ENCODE measurements at places on chromosomes 16 and 17. TPM values are rescaled to one million over a fixed set of nuclear protein-coding genes. Genes with fewer than 3 reads are reported as not detected.
A peak's percentile ranks its signal among the peaks of the same experiment; 100 is the strongest.

DNA sequence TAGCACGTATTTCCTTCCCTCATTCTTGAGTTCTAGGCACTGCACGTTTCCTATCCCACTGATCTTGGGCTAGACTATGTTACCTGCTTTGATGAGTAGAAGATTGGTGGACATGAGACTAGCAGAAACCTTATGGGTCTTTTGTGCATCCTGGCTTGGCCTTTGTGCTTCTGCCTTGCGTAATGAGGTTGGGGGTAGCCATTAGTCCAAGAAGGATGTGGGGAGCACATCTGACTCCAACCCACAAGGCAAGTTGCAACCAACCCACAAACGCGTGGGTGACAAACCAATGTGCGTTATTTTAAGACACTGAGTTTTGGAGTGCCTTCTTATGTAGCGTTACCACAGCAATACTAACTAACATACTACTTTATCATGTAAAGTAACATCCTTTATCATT is 180.4 kb upstream of the IRX5 start:
- H3K4me1 ChIP-seq, result no peaks in the 10 kb centered on the region
- H3K36me3 ChIP-seq, result no peaks in the 10 kb centered on the region
- no peak for DNase-seq
- no peak overlapping the region for H3K27ac ChIP-seq

- peak overlapping the region; percentile 98 for H3K27ac ChIP-seq
- no peak for DNase-seq
- peak overlapping the region; percentile 86 for H3K4me3 ChIP-seq
- H3K4me1 ChIP-seq, result peaks cover 65% of the 10 kb centered on the region
- H3K27me3 ChIP-seq, result no peaks in the 10 kb centered on the region
Observed at GRCh38 chr16:84550096-84550495, 45.6 kb upstream of the MEAK7 start.

- peaks cover 1% of the 10 kb centered on the region for H3K27me3 ChIP-seq
- DNase-seq, result peak; percentile 42
- H3K4me3 ChIP-seq, result peak overlapping the region; percentile 55
- peak overlapping the region; percentile 38 for H3K27ac ChIP-seq
- H3K36me3 ChIP-seq, result peaks cover 9% of the 10 kb centered on the region
Observed at GRCh38 chr17:7217113-7217987, 2.3 kb downstream of the DLG4 start.

DNA sequence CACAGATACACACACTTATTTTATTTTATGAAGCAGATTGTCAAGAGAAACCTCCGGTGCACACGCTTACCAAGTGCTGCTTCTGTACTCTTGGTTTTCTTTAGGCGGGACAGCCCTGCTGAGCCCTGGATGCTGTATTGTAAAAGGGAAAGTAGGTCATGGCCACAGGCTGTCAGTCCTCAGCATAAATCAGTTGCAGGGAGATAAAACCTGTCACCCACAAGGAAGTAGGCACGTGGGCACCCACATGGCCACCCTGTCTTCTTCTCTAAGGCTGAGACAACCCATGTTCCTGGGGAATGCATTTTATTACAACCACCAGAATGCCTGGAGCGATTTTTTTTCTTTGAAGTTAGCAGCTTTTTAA is 59.3 kb downstream of the ASIC2 start:
- H3K4me1 ChIP-seq, result peaks cover 13% of the 10 kb centered on the region
- peak; percentile 43 for DNase-seq
- H3K36me3 ChIP-seq, result no peaks in the 10 kb centered on the region
- H3K27me3 ChIP-seq, result peaks cover 8% of the 10 kb centered on the region
- no peak overlapping the region for H3K4me3 ChIP-seq

- no peak overlapping the region for H3K4me3 ChIP-seq
- peaks cover 6% of the 10 kb centered on the region for H3K27me3 ChIP-seq
- no peaks in the 10 kb centered on the region for H3K36me3 ChIP-seq
- H3K27ac ChIP-seq, result no peak overlapping the region
- DNase-seq, result no peak
Observed at GRCh38 chr17:43696891-43697290, 35.2 kb upstream of the MEOX1 start.

DNA sequence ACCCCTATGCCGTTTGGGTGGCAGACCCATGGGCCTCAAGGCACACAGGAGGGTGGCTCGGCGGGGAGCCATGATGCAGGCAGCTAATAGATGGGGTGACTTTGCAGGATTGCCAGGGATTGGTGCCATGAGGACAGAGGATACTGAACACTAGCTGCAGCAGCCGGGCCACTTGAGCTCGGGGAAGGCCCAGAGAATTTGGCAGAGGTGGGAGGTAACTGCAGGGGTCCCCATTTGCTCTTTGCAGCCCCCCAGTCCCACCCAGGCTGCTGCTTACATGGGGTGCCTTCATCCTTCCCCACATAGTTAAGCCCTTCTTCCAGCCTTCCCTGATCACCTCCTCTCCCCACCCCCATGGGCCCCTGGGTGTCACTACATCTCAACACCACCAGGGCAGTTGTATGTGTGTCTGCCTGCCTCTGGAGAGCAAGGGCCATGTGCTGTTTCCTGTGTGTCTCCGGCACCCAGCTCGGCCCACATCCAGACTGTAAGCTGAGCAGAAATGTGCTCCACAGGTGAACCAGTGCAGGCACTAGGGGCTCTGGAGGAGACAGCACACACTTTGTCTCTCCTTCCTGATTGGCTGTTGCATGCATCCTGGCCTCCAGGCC is 52.0 kb downstream of the SREBF1 start:
- DNase-seq, result peak; percentile 27
- H3K4me3 ChIP-seq, result no peak overlapping the region
- no peaks in the 10 kb centered on the region for H3K27me3 ChIP-seq
- H3K36me3 ChIP-seq, result no peaks in the 10 kb centered on the region

DNA sequence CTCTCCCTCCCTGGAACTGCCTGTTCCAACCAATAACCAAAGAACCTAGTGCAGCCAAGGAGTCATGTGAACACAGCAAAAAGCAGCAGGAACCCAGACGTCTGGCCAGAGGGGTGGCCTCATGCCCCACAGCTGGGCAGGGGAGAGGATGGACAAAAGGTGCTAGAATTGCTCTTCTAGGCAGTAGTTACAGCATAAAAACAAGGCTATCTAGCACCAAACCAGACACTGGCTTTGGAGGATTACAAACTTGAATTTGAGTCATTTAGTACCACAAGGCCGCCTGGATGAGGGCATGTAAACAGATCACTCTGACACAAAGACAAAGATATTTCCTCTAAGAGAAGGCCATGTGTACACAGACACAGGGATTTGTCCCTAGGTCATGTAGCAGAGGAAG is 423.3 kb upstream of the MAF start:
- H3K36me3 ChIP-seq, result no peaks in the 10 kb centered on the region
- DNase-seq, result no peak
- peaks cover 6% of the 10 kb centered on the region for H3K27me3 ChIP-seq
- H3K27ac ChIP-seq, result no peak overlapping the region
- H3K4me3 ChIP-seq, result no peak overlapping the region

DNA sequence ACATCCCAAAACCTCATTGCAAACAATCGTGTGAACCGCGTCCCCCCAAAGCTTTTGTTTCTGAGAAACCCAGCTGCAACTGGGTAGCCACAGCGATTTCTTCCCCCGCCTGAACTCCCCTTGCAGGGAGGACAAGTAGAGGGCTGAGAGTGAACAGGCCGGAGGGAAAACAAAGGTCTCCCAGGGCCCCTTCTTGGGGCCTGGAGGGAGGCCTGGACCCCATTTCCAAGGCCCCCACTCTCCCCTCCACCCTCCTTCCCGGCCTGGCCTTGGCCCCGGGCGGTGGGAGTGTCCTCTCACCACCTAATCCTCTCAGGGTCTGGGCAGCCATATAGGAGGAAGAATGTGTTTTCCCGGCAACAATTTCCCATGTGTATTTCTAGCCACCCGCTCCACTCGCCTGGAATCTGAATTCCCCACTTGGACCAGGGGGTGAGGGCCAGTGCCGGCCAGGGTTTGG is 2.6 kb downstream of the GLIS2 start:
- no peaks in the 10 kb centered on the region for H3K36me3 ChIP-seq
- peaks cover 12% of the 10 kb centered on the region for H3K4me1 ChIP-seq
- peaks cover 13% of the 10 kb centered on the region for H3K27me3 ChIP-seq
- no peak for DNase-seq

DNA sequence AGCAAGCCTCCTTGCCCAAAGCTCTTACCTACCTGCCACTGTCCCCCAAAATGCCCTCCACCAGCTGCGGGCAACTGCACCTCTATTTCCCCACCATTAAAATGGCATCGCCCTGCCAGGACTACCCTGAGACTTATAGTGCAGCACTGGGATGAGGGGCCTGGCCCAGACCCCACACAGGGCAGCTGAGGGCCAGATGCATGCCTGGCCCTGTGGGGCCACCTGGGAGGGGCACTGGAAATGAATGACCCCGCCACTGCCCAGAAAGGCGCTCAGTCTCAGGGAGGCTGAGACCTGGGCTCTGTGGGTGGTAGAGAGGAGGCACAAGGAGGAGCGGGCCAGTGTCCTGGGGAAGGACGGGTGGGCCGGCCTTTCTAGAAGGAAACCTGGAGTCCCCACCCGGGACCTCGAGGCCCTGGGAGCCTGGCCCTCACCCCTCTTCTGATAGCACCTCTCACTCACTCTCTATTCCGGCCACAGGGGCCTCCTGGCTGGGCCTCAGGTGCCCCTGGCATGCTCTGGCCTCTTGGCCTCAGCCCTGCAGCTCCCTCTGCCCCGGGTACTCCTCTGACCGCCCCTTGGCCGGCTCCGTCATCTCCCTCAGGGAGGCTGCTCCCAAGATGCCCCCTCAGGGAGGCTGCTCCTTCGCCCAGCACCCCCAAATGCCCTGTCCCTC is 26.9 kb downstream of the KATNB1 start:
- H3K4me1 ChIP-seq, result peaks cover 4% of the 10 kb centered on the region
- no peak for DNase-seq
- no peak overlapping the region for H3K27ac ChIP-seq
- no peaks in the 10 kb centered on the region for H3K27me3 ChIP-seq
- no peak overlapping the region for H3K4me3 ChIP-seq
- H3K36me3 ChIP-seq, result no peaks in the 10 kb centered on the region

DNA sequence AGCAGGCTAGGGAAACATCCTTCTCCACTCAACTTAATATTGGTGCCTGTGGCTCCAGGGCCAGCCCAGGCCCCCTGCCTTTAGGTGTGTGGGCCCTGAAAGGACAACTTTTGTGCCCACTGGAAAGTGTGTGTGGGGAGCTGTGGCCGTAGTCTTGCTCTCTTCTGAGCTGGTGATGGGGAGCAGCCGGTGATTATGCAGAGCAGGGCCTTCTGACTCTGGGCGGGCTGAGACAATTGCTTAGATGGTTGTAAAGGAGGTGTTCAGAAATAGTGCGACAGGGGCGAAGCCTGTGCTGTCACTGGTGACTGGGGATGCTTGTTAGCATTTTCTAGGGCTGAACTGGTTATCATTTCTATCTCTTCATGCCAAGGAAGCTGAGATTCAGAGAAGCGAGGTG is 62.6 kb downstream of the MSI2 start:
- H3K36me3 ChIP-seq, result peaks cover 5% of the 10 kb centered on the region
- no peak for DNase-seq
- H3K4me3 ChIP-seq, result no peak overlapping the region
- H3K27me3 ChIP-seq, result no peaks in the 10 kb centered on the region
- H3K27ac ChIP-seq, result no peak overlapping the region

GRCh38 chr17:76381633-76382350 is 2.6 kb upstream of the SPHK1 start:
- peak overlapping the region; percentile 50 for H3K4me3 ChIP-seq
- H3K36me3 ChIP-seq, result no peaks in the 10 kb centered on the region
- no peak overlapping the region for H3K27ac ChIP-seq
- no peak for DNase-seq
- H3K4me1 ChIP-seq, result peaks cover 8% of the 10 kb centered on the region

The IRX5 gene
- total RNA-seq, result 0.17 TPM

The DPEP1 gene
- not detected for total RNA-seq

The UBFD1 gene
- 54.4 TPM for total RNA-seq

The WNT9B gene
- not detected for total RNA-seq

Measured in activated CD4-positive, alpha-beta memory T cell treated with anti-CD3 and anti-CD28 coated beads for 36 hours (primary cell).